ENCODE measurements at places on chromosomes 16 and 17. TPM values are rescaled to one million over a fixed set of nuclear protein-coding genes. Genes with fewer than 3 reads are reported as not detected.

The MAPK8IP3 gene
- 78.2 TPM for total RNA-seq

DNA sequence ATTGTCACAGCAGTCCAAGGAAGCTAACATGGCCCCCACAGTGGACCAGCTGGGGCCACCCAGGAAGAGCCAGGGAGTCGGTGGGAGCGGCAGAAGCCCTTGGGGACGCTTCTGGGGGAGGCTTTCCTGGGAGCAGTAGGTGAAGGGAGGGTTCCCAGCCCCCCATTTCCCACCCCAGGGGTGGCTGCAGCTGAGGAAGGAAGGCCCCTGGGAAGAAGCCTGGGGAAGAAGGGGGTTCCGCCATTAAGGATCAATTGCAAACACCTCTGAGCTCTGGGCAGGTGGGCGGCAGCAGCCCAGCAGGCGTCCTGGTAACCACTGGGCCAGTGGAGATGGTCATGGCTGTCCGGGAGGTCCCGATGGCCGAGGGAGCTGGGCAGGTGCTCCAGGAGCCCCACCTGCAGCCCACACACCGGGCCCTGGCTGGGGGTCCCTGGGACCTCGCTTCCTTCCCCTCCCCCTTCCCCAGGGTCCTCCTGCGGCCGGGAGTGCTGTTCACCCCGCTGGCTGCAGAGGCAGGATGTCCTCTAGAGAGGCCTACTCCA, 592 bp upstream of the PERCC1 start:
- H3K4me1 ChIP-seq = no peaks in the 10 kb centered on the region
- no peaks in the 10 kb centered on the region for H3K36me3 ChIP-seq
- no peak for DNase-seq

GRCh38 chr16:12017558-12017957, 41.0 kb downstream of the SNX29 start:
- H3K4me1 ChIP-seq = peaks cover 2% of the 10 kb centered on the region
- no peak for DNase-seq
- no peaks in the 10 kb centered on the region for H3K36me3 ChIP-seq

The PRCD gene
- total RNA-seq = not detected

DNA sequence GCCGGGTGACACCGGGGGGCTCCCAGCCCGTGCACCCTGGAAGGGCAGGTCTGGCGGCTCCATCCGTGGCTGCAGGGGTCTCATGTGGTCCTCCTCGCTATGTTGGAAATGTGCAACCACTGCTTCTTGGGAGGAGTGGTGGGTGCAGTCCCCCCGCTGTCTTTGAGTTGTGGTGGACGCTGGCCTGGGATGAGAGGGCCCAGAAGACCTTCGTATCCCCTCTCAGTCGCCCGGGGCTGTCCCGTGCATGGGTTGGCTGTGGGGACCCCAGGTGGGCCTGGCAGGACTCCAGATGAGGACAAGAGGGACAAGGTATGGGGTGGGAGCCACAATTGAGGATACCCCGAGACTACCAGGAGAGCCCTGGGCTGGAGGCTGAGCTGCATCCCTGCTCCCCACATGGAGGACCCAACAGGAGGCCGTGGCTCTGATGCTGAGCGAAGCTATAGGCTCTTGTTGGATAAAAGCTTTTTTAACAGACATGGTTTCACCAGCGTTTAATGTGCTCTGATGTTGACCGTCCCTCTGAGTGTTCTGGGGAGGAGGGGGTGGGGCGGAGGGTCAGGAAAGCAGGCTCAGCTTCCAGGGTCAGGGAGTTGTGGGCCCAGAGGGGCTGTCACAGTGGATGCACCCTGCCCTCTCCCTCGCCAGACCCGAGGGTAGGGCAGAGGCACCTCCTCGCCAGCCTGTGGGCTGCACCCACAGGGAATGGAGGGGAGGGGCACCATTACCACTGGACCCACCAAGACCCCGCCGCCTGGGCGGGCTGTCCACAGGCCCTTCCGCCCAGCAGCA, 5.4 kb downstream of the SPATA2L start:
- H3K27ac ChIP-seq = no peak overlapping the region
- H3K27me3 ChIP-seq = no peaks in the 10 kb centered on the region
- DNase-seq = no peak
- no peak overlapping the region for H3K4me3 ChIP-seq
- peaks cover 27% of the 10 kb centered on the region for H3K36me3 ChIP-seq

GRCh38 chr17:29251184-29251583, 4.5 kb downstream of the CRYBA1 start:
- no peaks in the 10 kb centered on the region for H3K27me3 ChIP-seq
- peaks cover 11% of the 10 kb centered on the region for H3K36me3 ChIP-seq
- H3K27ac ChIP-seq = no peak overlapping the region
- no peak overlapping the region for H3K4me3 ChIP-seq

- no peak for DNase-seq
- peaks cover 3% of the 10 kb centered on the region for H3K4me1 ChIP-seq
- H3K4me3 ChIP-seq = no peak overlapping the region
- no peaks in the 10 kb centered on the region for H3K27me3 ChIP-seq
Measured at GRCh38 chr17:31144428-31144827, 49.7 kb downstream of the NF1 start.

- no peaks in the 10 kb centered on the region for H3K27me3 ChIP-seq
- no peak overlapping the region for H3K4me3 ChIP-seq
- H3K4me1 ChIP-seq = peaks cover 57% of the 10 kb centered on the region
- DNase-seq = no peak
- H3K36me3 ChIP-seq = peaks cover 16% of the 10 kb centered on the region
- peak overlapping the region; percentile 85 for H3K27ac ChIP-seq
Measured at GRCh38 chr17:29625037-29625750, 2.5 kb upstream of the CORO6 start.

GRCh38 chr17:40548491-40548981, 16.7 kb downstream of the CCR7 start:
- H3K36me3 ChIP-seq = peaks cover 37% of the 10 kb centered on the region
- no peaks in the 10 kb centered on the region for H3K27me3 ChIP-seq
- peak overlapping the region; percentile 3 for H3K4me3 ChIP-seq
- no peak for DNase-seq
- H3K27ac ChIP-seq = peak overlapping the region; percentile 74

DNA sequence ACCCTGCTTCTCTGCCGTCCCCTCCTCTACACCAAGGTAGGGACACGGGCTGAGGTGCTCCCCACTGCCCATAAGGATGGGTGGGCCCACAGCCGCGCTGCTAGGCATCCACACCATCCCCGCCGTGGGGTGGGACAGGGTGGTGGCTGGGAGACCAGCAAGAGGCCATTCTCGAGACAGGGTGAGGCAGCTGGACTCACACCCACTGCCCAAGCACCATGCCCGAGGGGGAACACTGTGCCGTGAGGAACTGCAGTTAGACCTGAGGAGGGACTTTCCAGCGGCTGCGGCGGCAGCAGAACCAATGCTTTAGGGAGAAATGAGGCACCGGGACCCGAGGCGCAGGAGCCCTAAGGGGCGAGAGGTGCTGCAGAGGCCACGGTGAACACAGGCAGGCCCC, 13.3 kb downstream of the PKD1 start:
- no peaks in the 10 kb centered on the region for H3K4me1 ChIP-seq
- no peak overlapping the region for H3K4me3 ChIP-seq
- no peak overlapping the region for H3K27ac ChIP-seq
- H3K27me3 ChIP-seq = no peaks in the 10 kb centered on the region

GRCh38 chr16:4261557-4262172, 11.2 kb downstream of the TFAP4 start:
- peaks cover 34% of the 10 kb centered on the region for H3K36me3 ChIP-seq
- no peak overlapping the region for H3K27ac ChIP-seq
- H3K4me1 ChIP-seq = peaks cover 2% of the 10 kb centered on the region
- DNase-seq = peak; percentile 84
- no peak overlapping the region for H3K4me3 ChIP-seq
- H3K27me3 ChIP-seq = no peaks in the 10 kb centered on the region

GRCh38 chr17:28599311-28600184, 723 bp upstream of the SPAG5 start:
- peak overlapping the region; percentile 98 for H3K27ac ChIP-seq
- no peaks in the 10 kb centered on the region for H3K27me3 ChIP-seq
- peak overlapping the region; percentile 91 for H3K4me3 ChIP-seq
- peaks cover 16% of the 10 kb centered on the region for H3K36me3 ChIP-seq
- peak; percentile 86 for DNase-seq
- peaks cover 22% of the 10 kb centered on the region for H3K4me1 ChIP-seq

GRCh38 chr16:47139561-47140185, 4.1 kb downstream of the NETO2 start:
- peaks cover 7% of the 10 kb centered on the region for H3K27me3 ChIP-seq
- no peak overlapping the region for H3K27ac ChIP-seq
- H3K4me1 ChIP-seq = peaks cover 41% of the 10 kb centered on the region
- peaks cover 7% of the 10 kb centered on the region for H3K36me3 ChIP-seq
- DNase-seq = no peak

- no peak for DNase-seq
- no peaks in the 10 kb centered on the region for H3K27me3 ChIP-seq
- H3K27ac ChIP-seq = no peak overlapping the region
- peaks cover 15% of the 10 kb centered on the region for H3K36me3 ChIP-seq
- H3K4me1 ChIP-seq = peaks cover 3% of the 10 kb centered on the region
- no peak overlapping the region for H3K4me3 ChIP-seq
Measured at GRCh38 chr17:42598905-42599304, 10.3 kb downstream of the RETREG3 start.

The RRAD gene
- total RNA-seq = 1.3 TPM

GRCh38 chr17:68184816-68185436, 62.9 kb upstream of the AMZ2 start:
- H3K4me3 ChIP-seq = peak overlapping the region; percentile 73
- peaks cover 3% of the 10 kb centered on the region for H3K27me3 ChIP-seq
- H3K27ac ChIP-seq = peak overlapping the region; percentile 65
- no peaks in the 10 kb centered on the region for H3K36me3 ChIP-seq

The MAF gene
- total RNA-seq = 62.8 TPM

The TNFSF13 gene
- total RNA-seq = 3.5 TPM

- peaks cover 6% of the 10 kb centered on the region for H3K27me3 ChIP-seq
- peaks cover 6% of the 10 kb centered on the region for H3K4me1 ChIP-seq
- H3K27ac ChIP-seq = no peak overlapping the region
- no peak overlapping the region for H3K4me3 ChIP-seq
- no peak for DNase-seq
Measured at GRCh38 chr17:65774787-65775186, 213.3 kb upstream of the AXIN2 start.

DNA sequence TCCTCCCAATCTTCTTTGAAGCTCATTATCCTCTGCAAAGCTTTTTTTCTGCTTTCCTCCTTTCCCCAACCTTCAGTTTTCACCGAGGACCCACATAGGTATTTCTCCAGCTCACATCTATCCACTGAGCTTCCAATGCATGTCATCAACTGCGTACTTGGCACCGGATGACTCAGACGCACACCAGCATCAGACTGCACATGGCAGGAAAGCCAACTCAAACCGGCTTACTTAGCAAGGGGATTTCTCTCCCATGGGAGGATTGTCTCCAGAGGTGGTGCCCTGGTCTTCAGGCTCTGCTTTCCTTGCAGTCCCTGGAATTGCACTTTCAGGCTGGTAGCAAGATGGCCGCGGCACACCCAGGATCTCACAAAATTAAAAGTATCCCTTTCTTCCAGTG, 1.7 kb upstream of the AKTIP start:
- no peak for DNase-seq
- H3K36me3 ChIP-seq = peaks cover 4% of the 10 kb centered on the region
- peak overlapping the region; percentile 94 for H3K27ac ChIP-seq
- H3K27me3 ChIP-seq = no peaks in the 10 kb centered on the region
- peaks cover 35% of the 10 kb centered on the region for H3K4me1 ChIP-seq

The HES7 gene
- total RNA-seq = 1.5 TPM

GRCh38 chr16:81861503-81861902, 82.4 kb downstream of the PLCG2 start:
- H3K36me3 ChIP-seq = no peaks in the 10 kb centered on the region
- H3K27ac ChIP-seq = no peak overlapping the region
- peaks cover 2% of the 10 kb centered on the region for H3K27me3 ChIP-seq
- no peak overlapping the region for H3K4me3 ChIP-seq
- no peaks in the 10 kb centered on the region for H3K4me1 ChIP-seq

The GAA gene
- 17.9 TPM for total RNA-seq

- DNase-seq = peak; percentile 90
- no peaks in the 10 kb centered on the region for H3K27me3 ChIP-seq
- H3K27ac ChIP-seq = no peak overlapping the region
- no peak overlapping the region for H3K4me3 ChIP-seq
- H3K36me3 ChIP-seq = peaks cover 47% of the 10 kb centered on the region
Measured at GRCh38 chr16:22321340-22322001, 24.3 kb downstream of the POLR3E start.

The FOXO3B gene
- 6.4 TPM for total RNA-seq

DNA sequence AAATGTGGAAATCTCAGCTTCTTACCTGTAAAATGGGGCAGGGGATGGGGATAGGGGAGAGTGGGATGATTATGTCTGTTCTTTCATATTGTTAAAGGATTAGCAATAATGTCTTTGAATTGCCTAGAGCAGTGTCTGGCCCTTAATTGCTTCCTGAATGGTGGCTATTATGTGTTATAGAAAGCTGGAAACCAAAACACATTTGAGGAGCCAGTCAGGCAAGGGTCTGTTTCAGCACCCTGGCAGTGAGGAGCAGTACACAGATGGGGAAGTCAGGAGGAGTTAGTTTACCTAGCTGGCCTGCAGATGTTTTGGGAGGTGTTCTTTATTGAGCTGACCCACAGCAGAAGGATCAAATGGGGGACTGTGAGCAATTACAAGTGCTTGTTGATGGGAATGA, 63.0 kb downstream of the NUP93 start:
- no peak for DNase-seq
- no peaks in the 10 kb centered on the region for H3K36me3 ChIP-seq
- no peaks in the 10 kb centered on the region for H3K27me3 ChIP-seq
- H3K4me1 ChIP-seq = peaks cover 3% of the 10 kb centered on the region
- H3K27ac ChIP-seq = no peak overlapping the region

GRCh38 chr17:35778641-35779196, 16.7 kb downstream of the MMP28 start:
- H3K36me3 ChIP-seq = no peaks in the 10 kb centered on the region
- no peak overlapping the region for H3K4me3 ChIP-seq
- H3K27me3 ChIP-seq = peaks cover 28% of the 10 kb centered on the region
- no peak overlapping the region for H3K27ac ChIP-seq

GRCh38 chr17:70674061-70674460, 504.7 kb downstream of the KCNJ2 start:
- no peak for DNase-seq
- H3K4me3 ChIP-seq = no peak overlapping the region
- no peaks in the 10 kb centered on the region for H3K27me3 ChIP-seq
- no peak overlapping the region for H3K27ac ChIP-seq
- no peaks in the 10 kb centered on the region for H3K36me3 ChIP-seq

The DYNLL2 gene
- 37.2 TPM for total RNA-seq

DNA sequence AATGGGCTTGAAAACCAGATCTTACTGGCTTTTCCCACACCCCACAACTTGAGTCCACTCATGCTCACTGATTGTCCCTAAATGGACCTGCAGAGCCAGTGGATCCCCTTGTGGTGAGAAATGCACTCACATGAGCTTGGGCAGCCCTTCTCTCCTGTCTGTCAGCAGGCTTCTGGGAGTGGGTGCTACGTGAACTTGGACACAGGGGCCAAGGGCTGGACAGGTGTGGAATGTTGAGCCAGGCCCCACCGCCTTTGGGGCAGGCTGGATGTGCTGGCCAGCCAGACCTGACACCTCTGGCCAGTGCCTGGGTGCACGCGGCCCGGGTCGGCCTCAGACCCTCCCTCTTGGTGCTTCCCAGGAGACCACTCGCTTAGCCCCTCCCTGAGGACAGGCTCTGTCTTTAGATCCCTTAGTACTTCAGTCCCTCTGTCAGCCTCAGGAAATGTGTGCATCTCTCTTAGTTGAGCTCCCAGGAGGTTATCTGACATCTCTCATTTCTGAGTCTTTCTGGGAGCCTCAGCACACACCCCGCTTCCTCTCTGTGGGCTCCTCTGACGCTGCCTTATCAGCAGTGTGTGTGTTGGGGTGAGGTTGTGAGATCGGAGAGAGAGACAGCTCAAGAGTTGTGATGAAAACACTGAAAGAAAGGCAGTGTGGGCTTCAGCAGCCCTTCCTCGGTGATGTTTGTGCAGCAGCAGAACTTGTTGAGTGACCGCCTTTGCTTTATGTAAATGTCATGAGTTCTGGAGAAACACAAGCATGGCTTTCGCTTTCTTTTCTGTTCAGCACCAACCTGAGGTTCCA, 117.0 kb downstream of the RAB11FIP4 start:
- DNase-seq = peak; percentile 94
- no peaks in the 10 kb centered on the region for H3K36me3 ChIP-seq
- H3K27ac ChIP-seq = peak overlapping the region; percentile 99
- no peaks in the 10 kb centered on the region for H3K27me3 ChIP-seq
- H3K4me3 ChIP-seq = peak overlapping the region; percentile 83

The SPN gene
- total RNA-seq = 157 TPM
